ENCODE measurements at places on chromosomes 4 and X.
A peak's percentile ranks its signal among the peaks of the same experiment; 100 is the strongest.

- H3K4me1 ChIP-seq, result peaks cover 35% of the 10 kb centered on the region
- no peak overlapping the region for H3K27ac ChIP-seq
- no peaks in the 10 kb centered on the region for H3K27me3 ChIP-seq
- H3K4me3 ChIP-seq, result no peak overlapping the region
These were observed 2.3 kb upstream of the C1QTNF7 start for GRCh38 chr4:15425520-15425919.

DNA sequence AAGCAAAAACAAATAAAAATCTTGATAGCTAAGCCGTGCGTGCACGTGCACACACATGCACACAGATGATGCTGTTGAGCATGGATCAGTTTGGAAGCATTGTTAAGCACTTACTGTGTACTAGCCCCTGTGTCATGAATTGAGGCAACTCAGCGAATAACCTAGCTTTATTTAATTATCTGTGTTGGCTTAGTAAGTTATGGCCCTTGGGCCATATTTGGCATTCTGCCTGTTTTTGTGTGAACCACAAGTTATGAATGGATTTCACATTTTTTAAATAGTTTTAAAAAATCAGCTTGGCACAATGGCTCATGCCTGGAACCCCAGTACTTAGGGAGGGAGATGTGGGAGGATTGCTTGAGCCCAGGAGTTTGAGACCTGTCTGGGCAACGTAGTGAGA is 113.6 kb upstream of the CBLL2 start:
- no peaks in the 10 kb centered on the region for H3K36me3 ChIP-seq
- H3K27ac ChIP-seq, result no peak overlapping the region
- no peak for DNase-seq
- H3K4me3 ChIP-seq, result no peak overlapping the region
- H3K27me3 ChIP-seq, result no peaks in the 10 kb centered on the region

- DNase-seq, result no peak
- no peaks in the 10 kb centered on the region for H3K4me1 ChIP-seq
- H3K27ac ChIP-seq, result no peak overlapping the region
These were observed 84.0 kb upstream of the JADE1 start for GRCh38 chr4:128725405-128726055.

DNA sequence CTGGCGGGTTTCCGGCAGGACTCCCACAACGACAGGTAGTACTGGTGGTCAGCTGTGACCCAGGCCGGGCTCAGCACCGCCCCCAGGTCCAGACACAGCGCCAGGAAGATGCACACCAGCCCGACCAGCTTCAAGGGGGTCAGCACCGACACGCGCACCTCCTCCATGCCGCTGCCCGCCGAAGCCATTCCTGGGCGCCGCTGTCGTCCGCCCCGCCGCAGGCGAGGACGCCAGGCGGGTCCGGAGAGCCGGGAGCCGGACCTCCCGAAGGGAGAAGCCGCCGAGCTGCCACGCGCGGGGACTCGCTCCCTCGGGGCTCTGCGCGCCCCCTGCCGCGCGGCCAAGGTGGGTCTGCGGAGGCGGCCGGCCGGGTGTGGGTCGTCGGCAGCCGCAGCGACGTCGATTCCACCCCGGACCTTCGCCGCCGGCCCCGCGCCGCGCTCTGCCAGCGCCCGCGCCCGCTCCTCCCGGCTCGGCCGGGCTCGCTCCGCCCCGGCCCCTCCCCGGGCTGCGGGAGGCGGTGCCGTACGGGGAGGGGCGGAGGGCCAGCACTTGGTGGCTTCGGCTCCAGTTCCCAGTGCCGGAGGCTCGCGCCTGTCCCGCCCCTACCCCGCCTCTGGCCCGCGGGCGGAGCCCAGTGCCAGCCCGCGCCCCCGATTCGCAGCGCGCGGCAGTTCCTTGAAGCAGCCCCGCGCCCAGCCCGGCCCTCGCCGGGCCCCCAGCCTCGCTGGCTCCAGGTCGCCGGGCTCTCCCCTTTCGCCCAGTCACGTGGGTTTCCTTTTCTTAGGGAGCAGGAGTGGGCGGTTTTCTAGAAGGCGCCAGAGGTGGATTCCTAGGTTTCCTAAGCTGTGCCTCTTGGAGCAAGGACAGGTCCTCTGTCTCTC is at the start of gene TMEM47:
Gene TMEM47 (minus strand): TSS at position 444 of the 884 bp plus-strand sequence. CDS start 256 bp downstream, at position 188.
- peak within 1 kb of the TSS; percentile 85 for H3K27ac ChIP-seq
- DNase-seq, result no peak
- no peaks in the 10 kb centered on the region for H3K27me3 ChIP-seq
- H3K36me3 ChIP-seq, result no peaks in the 10 kb centered on the region
- no peaks in the 10 kb centered on the region for H3K4me1 ChIP-seq

DNA sequence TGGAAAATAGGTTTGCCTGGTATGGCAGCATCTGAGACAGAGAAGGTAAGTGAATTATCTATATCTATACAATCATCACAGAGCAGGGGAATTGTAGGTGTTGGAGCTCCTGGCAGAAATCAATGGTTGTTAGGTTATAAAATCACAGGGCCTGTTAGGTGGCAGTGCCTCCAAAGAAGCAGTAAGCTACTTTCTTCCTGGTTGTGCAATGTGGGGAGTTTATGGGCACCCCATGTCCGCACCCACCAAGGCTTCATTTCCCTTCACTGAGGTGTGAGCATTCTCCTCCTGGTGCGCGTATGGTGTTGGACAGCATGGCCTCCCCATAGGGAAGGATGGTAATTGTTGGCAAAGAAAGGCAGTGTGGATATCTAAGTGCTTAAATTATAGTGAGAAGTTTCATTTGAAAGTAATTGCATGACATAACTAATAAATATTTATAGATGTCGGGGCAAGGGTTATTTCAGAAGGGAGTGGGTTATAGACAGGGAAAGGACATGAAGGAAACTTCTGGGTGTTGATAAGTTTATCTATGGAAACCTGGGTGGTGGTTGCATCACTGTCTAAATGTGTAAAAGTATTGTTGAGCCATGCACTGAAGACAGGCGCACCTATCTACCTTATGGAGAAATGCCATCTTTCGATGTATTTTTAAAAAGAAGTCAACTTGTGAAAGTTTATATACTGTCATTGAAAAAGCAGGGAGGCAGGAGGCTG is 153.7 kb downstream of the FRAS1 start:
- no peaks in the 10 kb centered on the region for H3K4me1 ChIP-seq
- no peaks in the 10 kb centered on the region for H3K27me3 ChIP-seq
- DNase-seq, result no peak
- no peaks in the 10 kb centered on the region for H3K36me3 ChIP-seq
- H3K4me3 ChIP-seq, result no peak overlapping the region

DNA sequence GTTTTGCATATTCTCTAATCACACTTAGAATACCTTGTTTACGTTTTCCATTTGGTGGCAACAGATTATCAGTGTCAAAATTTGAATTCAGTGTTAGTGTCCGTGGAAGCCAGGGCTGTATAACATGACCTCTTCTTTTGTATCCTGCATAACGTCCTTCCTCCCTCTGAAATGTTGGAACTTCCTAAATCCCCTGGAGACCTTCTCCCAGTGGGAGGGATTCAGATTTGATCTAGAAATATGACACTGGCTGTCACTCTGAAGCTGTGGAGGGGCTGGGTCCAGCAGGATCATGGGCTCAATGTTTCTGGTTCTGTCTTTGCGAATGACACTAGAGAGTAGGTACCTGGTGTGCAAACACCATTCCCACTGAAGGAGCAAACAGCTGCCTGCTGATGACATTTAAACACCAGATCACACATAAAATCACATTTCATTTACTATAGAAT is 850 bp upstream of the CXCL3 start:
- H3K27me3 ChIP-seq, result peaks cover 4% of the 10 kb centered on the region
- H3K27ac ChIP-seq, result peak overlapping the region; percentile 20
- DNase-seq, result no peak
- peak overlapping the region; percentile 83 for H3K4me3 ChIP-seq
- H3K4me1 ChIP-seq, result peaks cover 20% of the 10 kb centered on the region
- no peaks in the 10 kb centered on the region for H3K36me3 ChIP-seq

DNA sequence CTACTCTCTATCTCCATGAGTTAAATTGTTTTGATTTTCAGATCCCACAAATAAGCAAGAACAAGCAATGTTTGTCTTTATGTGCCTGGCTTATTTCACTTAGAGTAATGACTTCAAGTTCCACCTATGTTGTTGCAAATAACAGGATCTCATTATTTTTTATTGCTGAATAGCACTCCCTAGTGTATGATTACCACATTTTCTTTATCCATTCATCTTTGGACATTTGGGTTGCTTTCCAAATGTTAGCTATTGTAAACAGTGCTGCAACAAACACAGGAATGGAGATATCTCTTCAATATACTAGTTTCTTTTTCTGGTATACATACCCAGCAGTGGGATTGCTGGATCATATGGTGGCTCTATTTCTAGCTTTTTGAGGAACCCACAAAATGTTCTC is 136.0 kb downstream of the SLITRK2 start:
- no peak overlapping the region for H3K27ac ChIP-seq
- no peak for DNase-seq
- H3K36me3 ChIP-seq, result no peaks in the 10 kb centered on the region
- H3K27me3 ChIP-seq, result no peaks in the 10 kb centered on the region

DNA sequence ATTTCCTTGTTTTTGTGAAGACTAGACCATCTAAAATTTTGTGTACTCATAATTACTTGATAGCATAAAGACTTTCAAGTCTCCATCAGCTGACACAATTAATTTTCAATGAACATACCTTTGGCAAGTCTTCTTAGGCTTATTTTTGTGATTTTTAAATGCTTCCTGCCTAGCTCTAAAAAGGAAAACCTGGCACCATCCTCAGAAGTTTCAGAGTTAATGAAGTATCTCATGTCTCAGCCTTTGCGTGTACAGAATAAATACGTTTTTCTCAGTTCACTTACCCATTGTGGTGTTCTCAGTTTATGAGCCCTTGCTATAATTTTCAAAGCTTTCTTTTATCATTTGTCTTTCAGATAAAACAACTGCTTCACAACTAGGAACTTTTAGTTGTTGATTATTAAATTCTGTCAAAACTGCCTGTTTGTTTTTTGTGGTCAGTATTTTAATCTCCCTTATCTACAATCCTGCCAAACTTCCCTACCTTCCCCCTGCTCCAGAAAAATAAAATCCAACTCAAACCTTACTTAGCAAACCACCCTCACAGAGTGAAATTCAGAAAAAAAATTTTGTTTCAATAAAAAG is 21.6 kb downstream of the ADD1 start:
- no peak overlapping the region for H3K4me3 ChIP-seq
- no peak overlapping the region for H3K27ac ChIP-seq
- DNase-seq, result no peak
- H3K27me3 ChIP-seq, result no peaks in the 10 kb centered on the region
